ENCODE measurements at places on chromosomes 5 and 9. TPM values are rescaled to one million over a fixed set of nuclear protein-coding genes. Genes with fewer than 3 reads are reported as not detected.

Gene PCDHGA3
- 1.7 TPM for total RNA-seq

Gene CCNO
- not detected for total RNA-seq

Gene NINJ1
- 53.2 TPM for total RNA-seq

GRCh38 chr5:165525271-165525670, 2019.9 kb downstream of the MAT2B start:
- no peak overlapping the region for H3K4me3 ChIP-seq
- no peak overlapping the region for H3K27ac ChIP-seq
- no peak for DNase-seq
- no peaks in the 10 kb centered on the region for H3K4me1 ChIP-seq

- H3K4me3 ChIP-seq: no peak overlapping the region
- H3K27ac ChIP-seq: no peak overlapping the region
- no peaks in the 10 kb centered on the region for H3K36me3 ChIP-seq
- no peaks in the 10 kb centered on the region for H3K27me3 ChIP-seq
These were observed 16.6 kb upstream of the TBC1D2 start for GRCh38 chr9:98272083-98272482.

DNA sequence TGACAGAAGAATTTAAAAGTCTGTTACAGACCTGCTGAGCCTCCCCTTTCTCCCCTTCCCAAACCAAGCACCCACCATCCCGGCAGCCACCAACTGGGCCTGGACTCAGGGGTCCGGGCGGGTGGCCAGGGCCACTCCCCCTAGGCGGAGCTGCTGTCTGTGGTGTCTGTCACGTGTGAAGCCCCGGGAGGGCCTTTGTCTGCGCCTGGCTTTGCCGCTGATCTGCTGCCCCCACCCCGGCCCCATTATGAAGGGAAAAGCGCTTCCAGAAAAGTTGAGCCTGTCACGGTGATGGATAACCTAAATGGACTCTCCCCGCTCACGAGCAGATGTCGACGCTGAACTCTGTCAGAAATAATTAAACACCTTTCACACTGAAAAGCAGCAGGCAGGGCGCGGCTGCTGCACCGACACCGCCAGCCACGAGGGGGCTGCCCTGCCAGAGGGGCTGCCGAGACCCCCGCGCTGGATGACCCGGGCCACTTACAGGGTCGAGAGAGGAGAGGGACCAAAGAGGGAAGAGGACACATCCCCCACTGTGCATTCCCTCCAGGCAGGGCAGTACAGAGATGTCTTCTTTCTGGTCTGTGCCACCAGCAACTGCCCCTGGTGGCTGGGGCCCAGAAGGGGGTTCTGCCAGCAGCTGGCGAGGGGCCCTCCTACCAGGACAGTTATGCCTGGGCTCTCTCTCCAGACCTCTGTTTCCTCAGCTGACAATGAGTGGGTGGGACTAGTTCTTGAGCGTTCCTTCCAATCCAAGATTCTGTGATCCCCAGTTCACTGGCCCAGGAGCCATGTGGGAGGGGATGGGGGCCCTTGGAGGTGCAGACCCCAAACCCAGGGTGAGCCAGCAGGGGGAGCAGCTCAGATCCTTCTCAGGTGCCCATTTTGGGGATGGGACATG, 36.0 kb upstream of the BARHL1 start:
- peaks cover 13% of the 10 kb centered on the region for H3K27me3 ChIP-seq
- no peak for DNase-seq
- H3K4me3 ChIP-seq: no peak overlapping the region
- no peaks in the 10 kb centered on the region for H3K36me3 ChIP-seq
- no peaks in the 10 kb centered on the region for H3K4me1 ChIP-seq

Measured in upper lobe of right lung (tissue), 1 donor.